ENCODE measurements at places on chromosomes 4 and X. TPM values are rescaled to one million over a fixed set of nuclear protein-coding genes. Genes with fewer than 3 reads are reported as not detected.

GRCh38 chr4:26226629-26227376, 94.0 kb upstream of the RBPJ start:
- no peak for DNase-seq

- no peak for DNase-seq
Observed at GRCh38 chr4:20326977-20327376, 75.3 kb downstream of the SLIT2 start.

DNA sequence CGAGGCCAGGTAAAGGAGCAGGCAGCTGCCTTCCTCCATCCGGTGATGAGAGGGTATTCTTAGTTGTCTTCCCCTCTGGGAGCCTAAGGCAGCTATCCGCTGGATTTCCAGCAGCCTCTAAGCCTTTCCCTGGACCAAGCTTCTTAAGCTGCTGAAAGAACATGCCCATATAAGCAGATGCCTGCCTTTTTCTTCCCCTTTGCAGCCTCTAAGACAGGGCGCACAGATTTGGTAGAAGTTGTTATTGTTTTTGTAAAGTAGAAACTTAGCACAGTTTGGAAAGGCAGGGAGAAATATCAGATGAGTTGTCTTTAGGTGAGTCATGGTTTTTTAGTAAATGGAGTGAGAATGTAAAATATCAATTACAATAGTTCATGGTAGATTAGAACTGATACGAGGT, 210.8 kb downstream of the ARHGAP10 start:
- DNase-seq, result no peak

GRCh38 chrX:124342174-124342867, 4.0 kb upstream of the SH2D1A start:
- DNase-seq, result peak; percentile 16

DNA sequence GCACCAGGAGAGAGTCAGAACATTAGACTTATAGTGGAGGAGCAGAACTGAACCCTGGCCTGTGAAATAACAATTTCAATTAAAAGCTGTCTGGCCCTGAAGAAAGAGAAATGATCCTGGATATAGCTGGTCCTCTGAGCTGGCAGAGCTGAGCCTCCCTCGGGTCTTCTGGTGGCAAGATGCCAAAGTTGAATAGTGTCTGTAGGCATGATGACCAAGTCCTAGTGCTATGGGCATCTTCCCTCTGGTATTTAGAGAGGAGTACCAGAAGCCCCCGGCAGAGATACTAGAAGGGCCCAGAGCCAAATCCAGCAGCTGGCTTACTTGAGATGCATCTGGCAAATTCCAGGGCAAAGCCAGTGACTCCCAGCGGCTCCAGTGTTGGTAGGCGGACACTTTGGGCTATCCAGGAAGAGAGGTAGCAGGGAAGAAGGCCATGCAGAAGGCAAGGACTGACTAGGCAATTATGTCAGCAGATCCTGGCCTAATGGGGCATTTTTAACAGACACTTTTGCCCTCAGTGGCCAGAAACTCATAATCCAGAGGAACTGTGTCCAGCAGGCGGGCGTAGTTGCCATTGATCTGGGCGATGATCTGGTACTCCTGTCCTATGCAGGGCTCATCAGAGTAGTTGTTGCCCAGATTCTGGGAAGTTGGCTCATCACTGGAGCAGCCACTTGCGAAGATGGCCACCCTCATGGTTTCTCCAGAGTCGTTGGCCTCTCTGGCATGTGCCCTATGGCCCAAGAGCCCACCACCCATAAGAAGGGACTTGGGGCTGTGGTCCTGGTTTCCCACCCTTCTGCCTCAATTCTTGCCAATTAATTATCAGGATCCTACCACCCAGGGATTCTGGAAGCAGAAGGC, 17.9 kb downstream of the VSIG4 start:
- no peak for DNase-seq

- no peak for DNase-seq
Observed at GRCh38 chr4:43271946-43272345, 379.4 kb downstream of the GRXCR1 start.

- DNase-seq, result peak; percentile 94
Observed at GRCh38 chrX:153972368-153973126, at the start of gene TMEM187. Gene TMEM187, plus strand, starts transcription at chrX:153972754. Its CDS starts 9,309 bp downstream, at chrX:153982063.

- DNase-seq, result no peak
Observed at GRCh38 chr4:147820975-147821374, 89.1 kb downstream of the ARHGAP10 start.

DNA sequence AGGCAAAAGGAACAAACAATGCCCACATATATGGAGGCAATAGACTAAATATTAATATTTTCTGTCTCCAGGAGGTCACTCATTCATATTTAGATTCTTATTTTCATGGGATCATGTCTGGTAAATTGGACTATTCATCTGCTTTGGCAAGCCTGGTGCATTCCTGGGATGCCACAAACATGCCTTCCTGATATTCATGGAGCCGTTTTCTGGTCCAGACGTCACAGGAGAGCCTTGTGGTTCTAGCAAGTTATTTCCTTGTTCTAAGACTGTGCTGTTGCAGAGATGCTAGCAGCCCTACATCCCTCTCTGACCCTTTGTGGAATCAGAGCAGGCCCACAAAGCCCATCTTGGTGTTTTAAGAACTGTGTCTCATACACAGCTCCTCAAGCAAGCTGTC, 16.1 kb upstream of the EXOSC9 start:
- DNase-seq, result no peak

DNA sequence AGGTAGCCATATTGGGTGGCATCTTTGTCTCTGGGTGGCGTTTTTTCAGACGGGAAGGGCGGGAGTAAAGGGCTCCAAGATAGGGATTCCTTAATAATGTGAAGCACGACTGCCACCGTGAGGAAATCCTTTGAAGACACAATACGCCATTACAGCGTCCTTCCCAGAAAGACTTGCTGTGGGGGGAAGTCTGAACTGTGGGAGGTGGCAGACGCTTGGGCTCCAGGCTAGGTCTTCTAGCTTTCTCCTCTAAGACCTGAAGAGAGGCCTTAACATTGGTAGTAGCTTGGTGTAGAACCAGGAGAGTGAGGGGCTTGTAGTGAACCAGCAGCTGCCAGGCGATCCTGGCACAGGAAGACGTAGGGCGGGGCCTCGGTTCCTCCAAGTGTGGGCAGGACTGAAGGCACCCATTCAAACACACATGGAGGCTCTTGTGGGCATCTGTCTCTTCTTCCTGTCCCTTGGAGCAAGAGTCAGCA, 197.3 kb downstream of the OR13H1 start:
- no peak for DNase-seq

GRCh38 chr4:74037076-74037955, 1.2 kb downstream of the CXCL3 start:
- DNase-seq, result no peak

- no peak for DNase-seq
Observed at GRCh38 chr4:92994727-92995126, 691.0 kb downstream of the GRID2 start.

- no peak for DNase-seq
Observed at GRCh38 chrX:8272821-8273220, 101.8 kb upstream of the VCX2 start.

- no peak for DNase-seq
Observed at GRCh38 chr4:25001509-25001908, 29.2 kb downstream of the LGI2 start.

DNA sequence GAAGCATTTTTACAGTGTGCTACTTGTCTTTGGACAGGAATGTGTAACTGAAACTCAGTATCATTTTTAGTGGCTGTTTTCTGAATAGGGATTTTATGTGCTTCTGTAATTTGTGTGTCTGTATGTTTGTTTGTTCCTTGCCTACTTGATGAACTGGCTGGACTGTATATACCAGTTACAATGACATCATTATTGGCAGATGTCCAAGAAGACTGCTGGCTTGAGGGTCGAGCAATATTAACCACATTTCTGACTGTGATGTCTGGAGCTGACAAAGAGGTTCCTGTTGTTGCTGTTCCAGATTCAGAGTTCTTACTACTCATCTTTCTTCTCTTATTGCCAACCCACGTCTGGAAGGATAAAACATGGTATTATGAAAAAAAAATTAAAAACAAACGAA, 33.0 kb downstream of the HDX start:
- DNase-seq, result no peak

GRCh38 chrX:75642811-75643361, 120.0 kb upstream of the ZDHHC15 start:
- no peak for DNase-seq

DNA sequence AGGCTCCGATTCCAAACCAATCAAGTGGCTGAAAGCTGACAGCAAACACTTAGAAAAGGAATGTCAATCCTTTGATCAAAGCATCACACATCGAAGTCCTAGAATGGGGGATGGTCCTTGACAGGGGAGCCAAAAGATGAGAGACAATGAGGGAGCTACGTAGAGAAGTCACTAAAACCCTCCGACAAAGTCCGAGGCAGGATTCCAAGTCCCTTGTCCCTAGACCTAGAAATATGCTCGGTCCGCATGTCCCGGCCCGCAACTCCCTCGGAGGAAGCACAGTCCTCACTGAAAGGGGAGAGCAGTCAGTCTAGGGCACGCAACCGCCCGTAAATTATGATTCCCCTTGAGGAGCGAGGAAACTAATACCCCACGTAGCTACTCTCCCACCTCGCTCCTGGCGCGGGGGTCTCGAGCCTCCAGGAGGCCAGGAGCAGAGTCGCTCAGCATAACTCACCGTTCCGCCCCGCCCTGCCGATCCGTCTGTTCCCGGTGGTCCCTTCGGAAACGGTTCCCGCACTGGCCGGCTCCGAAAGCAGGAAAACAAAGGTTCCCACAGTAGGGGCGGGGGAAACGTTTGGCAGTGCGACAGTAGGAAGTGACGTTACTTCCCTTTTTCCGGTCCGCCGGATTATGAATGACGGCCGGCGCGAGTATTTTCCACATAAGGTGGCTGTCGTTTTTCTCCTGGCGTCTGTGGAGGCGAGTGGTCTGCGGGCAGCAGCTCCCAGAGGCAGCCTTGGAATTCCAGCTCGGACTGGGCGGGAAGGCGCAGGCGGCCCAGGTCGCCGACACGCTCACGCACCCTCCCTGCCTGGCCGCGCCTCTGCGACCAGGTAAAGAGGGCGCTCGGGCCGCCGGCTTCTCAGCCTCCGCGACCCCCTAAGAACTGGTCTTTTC, at the start of the genes GSTCD and INTS12:
Gene GSTCD (plus strand): TSS at position 604 of the 900 bp plus-strand sequence. CDS start 8,830 bp downstream, outside the sequence.
Gene INTS12 (minus strand): TSS at position 509 of the 900 bp plus-strand sequence. CDS start 8,684 bp downstream, outside the sequence.
- DNase-seq, result peak; percentile 84

DNA sequence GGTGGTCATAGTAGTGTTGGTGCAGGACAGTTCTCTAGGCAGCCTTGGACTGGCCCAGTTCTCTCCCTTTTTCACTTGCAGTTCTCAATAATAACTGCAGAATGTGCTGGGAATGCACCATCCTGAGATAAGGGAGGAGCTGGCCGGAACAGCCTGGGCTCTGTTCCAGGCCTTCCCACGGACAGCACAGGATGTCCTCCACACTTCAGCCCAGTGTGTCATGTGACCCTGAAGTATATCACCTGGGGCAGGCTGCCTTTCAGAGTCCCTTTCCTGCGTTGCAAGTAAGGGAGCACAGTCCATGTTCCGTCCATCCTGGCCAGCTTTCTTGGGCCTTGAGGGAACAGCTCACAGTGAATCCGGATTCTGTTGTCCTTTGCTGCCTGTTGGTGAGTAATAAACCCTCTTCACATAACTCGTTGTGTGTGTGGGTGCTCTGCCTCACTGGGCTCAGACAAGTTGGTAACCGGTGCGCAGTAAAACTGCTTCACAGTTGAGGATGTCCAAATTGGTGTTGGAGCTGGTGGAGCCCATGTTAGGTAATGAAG, 32.3 kb upstream of the BBS12 start:
- no peak for DNase-seq

- no peak for DNase-seq
Observed at GRCh38 chrX:84339507-84340364, 151.7 kb upstream of the RPS6KA6 start.

GRCh38 chrX:39418731-39419638, 617.7 kb downstream of the MID1IP1 start:
- DNase-seq, result no peak

- DNase-seq, result no peak
Observed at GRCh38 chr4:143390764-143391163, 54.1 kb downstream of the GAB1 start.

DNA sequence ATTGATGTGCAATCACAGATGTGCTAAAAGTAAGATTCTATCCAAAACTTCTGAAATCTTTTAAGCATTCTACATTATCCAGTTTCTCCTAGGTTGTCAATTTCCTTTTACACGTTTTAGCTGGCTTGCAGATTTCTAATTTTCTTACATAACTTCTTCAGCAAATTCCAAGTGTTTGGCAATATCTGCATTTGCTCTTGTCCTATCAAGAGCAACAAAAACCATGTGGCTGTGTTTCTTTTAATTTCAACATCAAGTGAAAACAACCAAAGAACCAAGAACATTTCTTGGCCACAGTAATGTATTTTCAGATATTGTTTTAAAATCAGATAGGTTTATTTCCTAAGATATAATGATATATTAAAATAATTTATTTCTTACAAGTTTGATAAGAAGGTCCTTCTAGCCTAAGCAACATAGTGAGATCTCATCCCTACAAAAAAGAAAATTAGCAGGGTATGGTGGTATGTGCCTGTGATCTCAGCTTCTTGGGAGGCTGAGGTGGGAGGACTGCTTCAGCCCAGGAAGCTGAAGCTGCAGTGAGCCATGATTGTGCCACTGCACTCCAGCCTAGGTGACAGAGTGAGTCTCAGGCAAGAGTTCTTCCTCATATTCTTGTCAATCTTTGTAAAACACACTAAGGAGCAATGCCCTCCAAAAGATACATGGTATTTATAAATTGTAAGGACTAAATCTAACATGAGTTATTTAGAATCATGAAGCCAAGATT, 131.4 kb upstream of the NAP1L5 start:
- no peak for DNase-seq

GRCh38 chrX:136067097-136067496, 80.2 kb upstream of the FHL1 start:
- DNase-seq, result no peak

DNA sequence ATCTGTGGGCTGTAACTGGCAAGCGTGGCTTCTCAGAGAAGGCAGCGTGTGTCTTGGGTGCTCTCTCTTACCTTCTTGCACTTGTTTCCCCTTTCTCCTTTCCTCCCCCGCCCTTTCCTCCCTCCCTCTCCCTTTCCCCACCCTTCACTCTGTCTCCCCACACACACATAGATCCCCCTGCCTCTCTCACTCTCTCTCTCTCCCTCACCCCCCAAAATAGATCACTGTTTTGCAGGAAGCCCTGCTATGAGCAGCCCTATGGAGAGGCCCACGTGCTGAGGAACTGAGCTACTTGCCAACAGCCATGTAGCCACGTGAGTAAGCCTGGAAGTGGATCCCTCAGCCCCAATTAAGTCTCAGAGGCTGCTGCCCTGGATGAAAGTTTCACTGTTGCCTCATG, 4.3 kb upstream of the PNMA6E start:
- DNase-seq, result no peak

DNA sequence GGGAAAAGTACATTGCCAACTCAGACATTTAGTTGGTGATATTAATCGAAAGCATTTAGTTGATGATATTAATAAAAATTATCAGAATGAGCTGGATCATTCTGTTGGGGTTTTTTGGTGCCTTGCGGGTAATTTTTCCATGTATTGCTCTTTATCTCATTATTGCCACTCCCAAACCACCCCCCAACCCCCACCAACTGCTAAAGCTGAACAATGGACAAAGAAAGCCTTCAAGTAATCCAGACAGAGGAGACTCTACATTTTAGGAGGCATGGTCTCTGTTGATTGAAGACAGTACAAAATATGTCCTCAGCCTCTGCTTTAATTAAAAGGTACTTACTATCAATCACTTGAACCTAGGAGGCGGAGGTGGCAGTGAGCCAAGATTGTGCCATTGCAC, 22.5 kb downstream of the PDK3 start:
- no peak for DNase-seq

- no peak for DNase-seq
Observed at GRCh38 chr4:1550122-1551070, 133.7 kb downstream of the FAM53A start.

The GAGE13 gene
- not detected for total RNA-seq

The TGIF2LX gene
- not detected for total RNA-seq

The ITGB1BP2 gene
- total RNA-seq, result 3.5 TPM

The MAGEA2 gene
- total RNA-seq, result not detected

The SLC49A3 gene
- 1.7 TPM for total RNA-seq

The HCCS gene
- 12.8 TPM for total RNA-seq

The DCAF4L1 gene
- 0.32 TPM for total RNA-seq

The IGFBP7 gene
- total RNA-seq, result not detected
